ENCODE measurements at places on chromosomes 2 and 18.

- DNase-seq = no peak
Observed at GRCh38 chr2:162057426-162057825, 16.6 kb downstream of the DPP4 start.

GRCh38 chr2:106272216-106272807 lies 78.2 kb upstream of the UXS1 start:
- no peak for DNase-seq

- DNase-seq = no peak
Observed at GRCh38 chr2:175436076-175436475, 254.6 kb upstream of the ATP5MC3 start.

DNA sequence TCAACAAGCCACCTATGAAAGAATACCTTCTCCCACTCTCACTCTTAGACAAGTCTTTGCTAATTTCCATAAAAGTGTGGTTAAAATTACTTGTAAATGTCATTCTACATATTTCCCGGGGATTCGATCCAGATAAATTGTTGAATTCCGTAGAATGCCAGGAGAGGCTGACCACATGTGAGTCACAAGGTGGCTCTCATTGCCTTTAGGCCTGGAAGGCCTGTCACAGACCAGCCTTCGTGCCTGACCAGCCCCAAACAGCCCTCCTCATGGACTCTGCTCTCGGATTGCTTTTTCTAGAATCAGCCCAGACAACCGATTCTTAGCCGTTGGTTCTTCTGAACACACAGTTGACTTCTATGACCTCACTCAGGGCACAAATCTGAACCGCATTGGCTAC lies 86.0 kb downstream of the RTN4 start:
- DNase-seq = no peak

GRCh38 chr2:234555616-234556249 lies 58.9 kb upstream of the ARL4C start:
- DNase-seq = no peak

GRCh38 chr2:208358758-208359631 lies 47.6 kb upstream of the PTH2R start:
- DNase-seq = no peak

DNA sequence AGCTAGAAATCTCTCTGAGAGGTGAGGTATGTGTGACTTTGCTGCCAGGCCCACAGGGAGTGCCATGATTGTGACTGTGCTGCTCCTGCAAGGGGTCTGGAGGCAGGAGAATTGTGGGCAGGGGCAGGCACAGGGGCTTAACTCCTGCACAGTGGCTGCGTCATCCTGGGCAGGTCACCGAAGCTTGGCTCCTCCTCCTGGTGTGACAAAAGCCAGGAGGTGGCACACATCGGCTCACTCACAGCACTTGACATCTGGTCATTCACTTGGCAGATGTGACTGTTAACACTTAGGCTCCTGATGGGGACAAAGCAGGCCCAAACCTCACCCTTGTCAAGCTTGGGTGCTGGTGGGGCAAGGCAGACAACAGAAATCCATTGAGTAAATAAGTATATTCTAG lies 36.4 kb upstream of the GLI2 start:
- no peak for DNase-seq

DNA sequence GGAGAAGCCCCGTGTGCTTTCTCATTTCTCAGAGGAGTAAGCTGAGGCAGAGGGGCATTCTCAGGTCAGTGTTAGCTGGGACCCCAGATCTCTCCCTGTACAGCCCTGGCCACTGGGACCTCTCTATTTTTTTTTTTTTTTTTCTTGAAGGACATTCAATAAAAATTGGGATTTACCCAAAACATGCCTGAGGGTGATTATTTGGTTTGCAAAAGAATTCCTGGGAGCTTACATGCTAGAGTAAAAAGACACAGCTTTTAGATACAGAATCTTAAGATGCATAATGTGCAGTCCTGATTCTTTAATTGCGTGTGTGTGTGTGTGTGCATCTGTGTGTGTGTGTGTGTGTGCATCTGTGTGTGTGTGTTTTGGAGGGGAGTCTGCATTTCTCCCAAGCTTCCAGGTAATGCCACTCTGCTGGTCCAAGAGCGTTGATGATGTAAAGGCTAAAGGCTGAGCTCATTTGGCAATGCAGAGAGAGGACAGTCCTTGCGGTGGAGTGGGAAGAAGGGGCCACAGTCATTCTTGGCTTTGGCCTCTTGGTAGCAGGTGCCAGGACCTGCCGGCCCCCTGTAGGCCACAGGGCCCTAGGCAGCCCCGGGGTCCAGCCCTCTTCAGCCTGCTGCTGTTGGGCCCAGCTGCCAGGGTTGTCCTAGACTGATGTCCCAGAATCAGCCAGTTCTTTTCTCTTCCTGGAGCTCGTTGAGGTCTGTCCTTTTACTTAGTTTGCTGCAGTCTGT lies 74.1 kb upstream of the MCFD2 start:
- no peak for DNase-seq

GRCh38 chr2:10720306-10720705 lies 1.1 kb upstream of the ATP6V1C2 start:
- DNase-seq = no peak

DNA sequence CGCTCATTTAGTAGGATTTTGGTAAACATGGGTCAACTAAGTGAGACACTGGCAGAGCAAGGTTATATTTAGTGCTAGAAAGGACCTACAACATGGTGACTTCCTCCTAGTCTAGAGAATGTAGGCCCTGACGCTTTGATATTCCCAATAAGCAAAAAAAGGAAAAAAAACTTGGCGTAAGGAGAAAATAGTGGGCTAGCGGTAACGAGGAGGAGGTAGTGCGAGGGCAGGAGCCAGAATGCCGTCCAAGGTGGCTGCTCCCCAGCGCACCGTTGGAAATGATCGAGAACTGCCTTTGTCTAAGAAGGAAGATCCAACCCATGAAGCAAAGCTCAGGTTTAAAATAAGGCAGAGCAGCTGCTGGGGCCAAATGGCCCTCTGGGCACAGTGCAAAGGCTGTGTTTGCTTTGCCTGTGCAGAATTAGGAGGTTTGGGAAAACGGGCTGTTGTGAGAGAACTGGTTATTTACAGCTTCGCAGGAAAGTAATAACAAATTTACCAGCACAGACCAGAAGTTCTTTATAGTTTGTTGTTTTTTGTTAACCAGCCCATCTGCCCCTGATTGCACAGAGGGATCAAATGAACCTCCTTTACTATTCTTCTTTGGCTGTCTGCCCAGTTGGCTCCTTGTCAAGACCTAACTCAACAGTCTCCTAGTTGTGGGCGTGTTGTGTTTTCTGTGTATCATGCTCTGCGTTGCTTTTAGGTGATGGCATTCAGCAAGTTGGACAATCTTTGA lies 86.6 kb downstream of the ITGB1BP1 start:
- peak; percentile 85 for DNase-seq

DNA sequence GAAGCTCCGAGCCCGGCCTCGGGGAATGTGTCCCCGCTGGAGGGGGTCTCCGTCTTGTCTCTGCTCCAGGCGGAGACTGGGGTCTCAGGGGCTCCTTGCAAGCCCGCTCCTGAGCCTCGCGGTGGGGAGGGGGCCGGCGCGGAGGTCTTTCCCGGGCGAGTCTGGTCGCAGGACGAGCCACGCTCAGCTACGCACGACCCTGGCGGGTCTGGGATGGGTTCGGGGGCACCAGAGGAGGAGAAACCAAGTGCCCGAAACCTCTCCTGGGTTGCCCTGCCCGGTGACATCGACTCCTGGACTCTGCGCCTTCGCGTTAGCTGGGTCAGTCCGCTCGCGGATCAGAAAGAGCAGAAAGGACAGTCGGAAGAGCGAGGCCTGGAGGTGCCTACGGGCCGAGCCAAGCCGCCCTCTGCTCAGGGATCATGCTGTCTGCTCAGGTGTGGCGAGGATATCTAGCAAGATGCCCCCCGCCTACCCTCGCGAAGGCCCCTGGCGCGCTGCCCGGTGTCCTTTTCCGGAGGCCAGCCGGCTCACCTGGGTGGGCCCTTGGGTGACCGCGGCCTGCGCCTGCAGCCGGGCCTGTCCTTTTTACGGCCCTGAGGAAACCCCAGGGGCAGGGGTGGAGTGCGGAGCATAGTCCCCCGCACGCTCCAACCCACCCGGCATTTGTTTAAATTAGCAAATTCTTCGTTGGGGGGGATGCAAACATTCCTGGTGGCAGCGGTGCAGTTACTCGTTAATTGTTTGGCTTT lies 58.7 kb downstream of the SNORC start:
- no peak for DNase-seq

All from H4 (cell line).